NCI-H2107 (cell line): ENCODE measurements at places on chromosomes 11 and 22.

- no peak for DNase-seq
These were observed 11.9 kb upstream of the PARVB start for GRCh38 chr22:44012162-44012561.

DNA sequence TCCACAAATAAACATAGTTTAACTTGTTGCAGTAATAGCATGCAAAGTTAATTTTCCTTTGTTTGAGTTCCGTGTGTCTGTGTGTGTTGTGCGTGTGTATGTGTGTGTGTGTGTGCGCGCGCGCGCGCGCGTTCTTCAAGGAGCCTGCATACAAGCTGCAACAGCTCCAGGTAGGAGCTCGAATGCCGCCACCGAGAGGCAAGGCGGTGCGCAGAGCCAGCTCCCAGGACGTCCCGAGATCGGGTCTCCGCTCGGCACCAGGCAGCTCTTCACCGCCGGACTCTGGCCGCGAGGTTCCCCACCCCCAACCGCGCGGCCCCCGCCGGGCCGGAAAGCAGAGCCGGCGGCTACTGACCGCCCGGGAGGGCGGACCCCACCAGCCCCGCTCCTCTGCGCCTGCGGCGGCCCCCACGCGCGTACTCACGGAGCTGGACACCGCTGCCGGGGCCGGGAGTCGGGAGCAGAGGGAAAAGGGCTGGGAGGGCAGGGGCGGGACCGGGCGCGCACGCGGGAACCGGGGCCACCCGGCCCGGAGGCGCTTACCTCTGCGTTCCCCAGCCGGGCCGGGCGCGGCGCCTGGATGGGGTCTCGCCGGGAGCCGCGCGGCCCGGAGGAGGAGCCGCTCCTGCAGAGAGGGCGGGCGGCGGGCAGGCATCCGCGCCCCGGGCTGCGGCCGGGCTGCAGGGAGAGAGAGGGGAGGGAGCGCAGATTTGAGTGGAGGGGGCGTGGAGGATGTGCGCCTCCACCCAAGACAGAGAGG is 40.4 kb upstream of the AKIP1 start:
- DNase-seq: no peak

GRCh38 chr11:111329306-111330204 is 31.2 kb downstream of the POU2AF3 start:
- no peak for DNase-seq

- no peak for DNase-seq
These were observed 1.3 kb downstream of the PARVB start for GRCh38 chr22:44025171-44026065.

- DNase-seq: no peak
These were observed 8.7 kb downstream of the DPP3 start for GRCh38 chr11:66488957-66489356.

- DNase-seq: no peak
These were observed 193.6 kb upstream of the CARD18 start for GRCh38 chr11:105333153-105333552.

DNA sequence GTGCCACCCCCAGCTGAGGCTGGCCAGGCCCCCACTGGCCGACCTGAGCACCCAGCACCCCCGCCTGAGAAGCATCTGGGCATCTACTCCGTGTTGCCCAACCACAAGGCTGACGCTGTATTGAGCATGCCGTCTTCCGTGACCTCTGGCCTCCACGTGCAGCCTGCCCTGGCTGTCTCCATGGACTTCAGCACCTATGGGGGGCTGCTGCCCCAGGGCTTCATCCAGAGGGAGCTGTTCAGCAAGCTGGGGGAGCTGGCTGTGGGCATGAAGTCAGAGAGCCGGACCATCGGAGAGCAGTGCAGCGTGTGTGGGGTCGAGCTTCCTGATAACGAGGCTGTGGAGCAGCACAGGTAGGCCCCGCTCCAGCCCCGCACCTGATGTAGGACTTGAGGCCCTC is 4.7 kb downstream of the ZBTB16 start:
- DNase-seq: no peak

DNA sequence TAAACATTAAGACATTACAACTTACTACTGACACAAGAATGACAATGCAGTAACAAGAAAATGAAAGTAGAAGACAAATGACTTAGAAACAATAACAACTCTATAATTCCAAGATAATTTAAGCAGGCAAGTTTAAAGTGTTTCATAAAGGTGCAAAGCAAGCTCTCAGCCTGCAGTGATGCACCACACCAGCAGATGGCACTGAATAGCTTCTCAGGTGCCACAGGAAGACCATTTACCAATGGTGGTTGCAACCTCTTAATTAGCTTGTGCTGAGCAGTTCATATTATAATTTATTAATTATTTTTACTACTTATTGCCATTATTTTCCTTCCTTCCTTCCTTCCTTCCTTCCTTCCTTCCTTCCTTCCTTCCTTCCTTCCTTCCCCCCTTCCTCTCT is 60.6 kb downstream of the NXPE2 start:
- peak; percentile 13 for DNase-seq

DNA sequence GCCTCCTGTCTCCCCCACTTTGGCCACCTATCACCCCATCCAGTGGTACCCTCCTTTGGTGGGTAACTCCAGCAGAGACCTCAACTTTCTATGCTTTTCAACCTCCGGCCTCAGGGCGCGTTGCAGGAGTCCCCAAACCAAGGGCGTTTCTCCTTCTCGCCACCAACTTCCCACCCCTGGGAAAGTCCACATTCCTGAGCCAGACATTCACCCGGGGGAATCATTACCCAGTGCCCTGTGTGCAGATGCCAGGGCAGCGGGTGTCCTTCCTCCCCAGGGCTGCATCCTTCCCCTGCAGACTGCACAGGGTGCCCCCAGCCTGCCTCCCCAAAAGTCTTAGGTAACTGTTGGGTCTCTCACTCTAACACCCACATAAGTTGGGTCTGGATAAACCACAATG is 26.4 kb downstream of the MYEOV start:
- no peak for DNase-seq

DNA sequence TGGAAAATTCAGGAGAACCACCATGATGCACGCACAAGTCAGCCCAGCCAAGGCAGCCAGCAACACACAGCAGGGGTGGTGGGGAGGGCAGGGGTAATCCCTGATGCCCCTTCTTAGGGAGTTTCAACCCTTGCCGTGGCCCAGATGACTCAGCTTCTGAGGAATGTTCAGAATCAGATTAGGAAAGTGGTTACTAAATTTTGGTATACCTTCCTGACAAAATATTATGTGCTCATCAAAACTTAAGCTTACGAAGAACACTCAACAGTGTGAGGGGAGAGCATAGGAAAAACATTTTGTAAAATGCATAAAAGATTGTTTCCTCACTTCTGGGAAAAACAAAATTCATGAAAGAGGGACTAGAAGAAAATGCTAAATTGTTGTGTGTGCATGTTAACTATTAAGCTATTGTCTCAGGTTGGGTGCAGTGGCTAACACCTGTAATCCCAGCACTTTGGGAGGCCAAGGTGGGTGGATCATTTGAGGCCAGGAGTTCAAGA is 32.1 kb downstream of the SERPIND1 start:
- no peak for DNase-seq

DNA sequence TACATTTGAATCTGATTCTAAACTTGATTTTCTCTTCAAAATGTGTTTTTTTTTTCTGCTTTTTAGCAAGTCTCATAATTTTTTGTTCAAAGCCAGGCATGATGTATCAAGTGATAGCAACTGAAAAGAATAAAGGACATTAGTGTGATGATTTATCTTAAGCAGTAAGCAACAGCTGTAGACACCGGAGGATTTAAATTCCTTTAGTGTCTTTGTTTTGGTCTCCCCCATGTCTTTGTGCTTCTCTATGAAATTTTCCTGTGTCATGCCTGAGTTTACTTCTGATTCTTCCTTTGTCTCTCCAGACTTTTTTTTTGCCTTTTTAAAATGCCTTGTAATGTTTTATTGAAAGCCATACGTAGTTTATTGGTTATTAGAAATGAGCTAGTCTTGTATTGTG is 934.2 kb upstream of the RAG2 start:
- DNase-seq: no peak

GRCh38 chr11:123799438-123799837 is 6.7 kb downstream of the OR6M1 start:
- DNase-seq: no peak

- DNase-seq: no peak
These were observed 45.3 kb upstream of the POGLUT3 start for GRCh38 chr11:108543316-108543964.

DNA sequence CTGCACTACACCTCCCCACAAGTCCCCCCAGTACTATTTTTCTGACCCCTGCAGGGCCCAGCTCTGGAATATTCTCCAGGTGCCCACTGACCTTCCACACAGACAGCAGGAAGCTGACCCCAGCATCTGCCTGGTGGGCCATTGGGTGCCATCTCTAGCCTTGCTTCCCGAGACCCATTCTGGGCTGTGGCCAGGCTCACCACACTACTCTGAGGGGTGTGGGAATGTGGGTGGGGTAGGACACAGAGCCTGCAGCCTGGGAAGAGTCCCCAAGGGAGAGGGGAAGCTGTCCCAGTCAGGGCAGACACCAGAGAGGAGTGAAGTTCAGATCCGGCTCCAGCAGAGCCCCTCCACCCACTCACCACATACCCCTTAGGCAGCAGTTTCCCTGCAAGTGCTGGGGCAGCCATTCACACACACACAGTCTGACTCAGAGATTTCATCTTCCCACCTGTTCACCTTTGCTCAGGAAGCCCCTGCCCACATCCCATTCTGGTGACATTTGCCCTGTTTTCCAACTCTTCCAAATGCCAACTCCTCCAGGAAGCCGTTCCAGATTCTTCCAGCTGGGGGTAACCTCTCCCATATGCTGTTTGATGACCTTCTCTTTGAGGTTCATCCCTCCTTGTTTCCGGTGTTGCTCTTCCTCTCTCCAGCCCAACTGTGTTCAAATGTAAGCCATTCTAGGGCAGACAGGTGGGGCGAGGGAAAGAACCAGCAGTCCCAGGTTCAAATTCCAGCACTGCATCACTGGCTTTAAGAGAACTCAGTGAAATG is 1.9 kb downstream of the SLCO2B1 start:
- no peak for DNase-seq

DNA sequence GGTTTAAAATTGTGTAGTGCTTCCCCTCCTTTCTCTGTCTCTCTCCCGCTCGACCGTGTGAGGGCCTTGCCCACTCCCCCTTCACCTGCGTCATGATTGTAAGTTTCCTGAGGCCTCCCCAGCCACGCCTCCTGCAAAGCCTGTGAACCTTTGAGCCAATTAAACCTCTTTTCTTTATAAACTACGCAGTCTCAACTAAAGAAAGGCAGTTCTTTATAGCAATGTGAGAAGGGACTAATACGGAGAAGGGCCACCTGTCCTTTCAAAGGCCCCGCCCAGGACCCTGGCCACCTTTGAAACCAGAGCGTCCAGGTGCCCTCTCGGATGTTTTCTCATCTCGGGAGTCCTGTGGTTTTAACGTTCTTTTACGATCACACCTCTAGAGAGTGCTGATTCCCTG is 741.5 kb downstream of the BRD1 start:
- peak; percentile 90 for DNase-seq

DNA sequence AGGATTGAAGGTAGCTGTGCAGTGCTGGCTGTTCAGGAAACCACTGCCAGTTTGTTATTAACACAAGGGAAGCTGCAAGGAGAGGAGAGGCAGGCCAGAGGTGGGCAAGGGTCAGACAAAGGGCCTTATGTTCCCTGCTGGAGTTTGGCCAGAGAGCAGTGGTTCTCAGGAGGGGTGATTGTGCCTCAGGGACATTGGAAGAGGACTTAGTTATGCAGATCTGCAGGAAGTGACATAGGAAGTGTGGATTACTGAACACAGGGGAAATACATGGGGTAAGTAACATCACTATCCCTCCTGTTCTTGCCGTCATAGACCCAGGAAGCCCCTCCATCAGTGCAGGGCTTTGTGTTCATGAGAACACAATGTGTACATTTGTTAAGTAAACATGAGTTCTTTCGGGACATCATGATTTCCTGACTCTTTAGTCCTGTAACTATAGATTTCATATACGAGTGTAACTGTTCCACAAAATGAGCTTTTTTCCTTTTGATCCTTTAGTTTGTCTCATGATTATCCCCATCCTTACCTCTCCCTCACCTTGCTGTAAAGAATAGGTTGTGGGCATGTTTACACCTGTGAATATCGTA is 5.9 kb downstream of the SRRD start:
- DNase-seq: no peak

DNA sequence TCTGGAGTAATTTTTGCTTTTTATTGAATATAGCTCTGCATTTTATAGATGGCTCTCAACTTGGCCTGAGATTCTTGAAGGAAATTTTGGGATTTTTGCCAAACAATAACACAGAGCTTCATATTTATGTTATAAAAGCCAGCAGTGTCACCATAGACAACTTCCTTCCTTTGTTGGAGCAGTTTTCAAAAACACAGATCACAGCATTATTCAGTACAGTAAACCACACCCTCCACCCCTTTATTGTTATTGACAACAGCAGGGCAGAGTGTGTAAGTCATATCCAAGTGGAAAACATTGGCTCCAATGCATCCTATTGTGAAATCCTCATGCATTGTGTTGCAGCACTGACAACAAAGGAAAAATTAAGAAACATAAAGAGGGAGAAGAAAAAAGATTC is 62.6 kb upstream of the PRSS23 start:
- DNase-seq: no peak

- DNase-seq: no peak
These were observed 159.4 kb downstream of the C11orf91 start for GRCh38 chr11:33540946-33541915.

DNA sequence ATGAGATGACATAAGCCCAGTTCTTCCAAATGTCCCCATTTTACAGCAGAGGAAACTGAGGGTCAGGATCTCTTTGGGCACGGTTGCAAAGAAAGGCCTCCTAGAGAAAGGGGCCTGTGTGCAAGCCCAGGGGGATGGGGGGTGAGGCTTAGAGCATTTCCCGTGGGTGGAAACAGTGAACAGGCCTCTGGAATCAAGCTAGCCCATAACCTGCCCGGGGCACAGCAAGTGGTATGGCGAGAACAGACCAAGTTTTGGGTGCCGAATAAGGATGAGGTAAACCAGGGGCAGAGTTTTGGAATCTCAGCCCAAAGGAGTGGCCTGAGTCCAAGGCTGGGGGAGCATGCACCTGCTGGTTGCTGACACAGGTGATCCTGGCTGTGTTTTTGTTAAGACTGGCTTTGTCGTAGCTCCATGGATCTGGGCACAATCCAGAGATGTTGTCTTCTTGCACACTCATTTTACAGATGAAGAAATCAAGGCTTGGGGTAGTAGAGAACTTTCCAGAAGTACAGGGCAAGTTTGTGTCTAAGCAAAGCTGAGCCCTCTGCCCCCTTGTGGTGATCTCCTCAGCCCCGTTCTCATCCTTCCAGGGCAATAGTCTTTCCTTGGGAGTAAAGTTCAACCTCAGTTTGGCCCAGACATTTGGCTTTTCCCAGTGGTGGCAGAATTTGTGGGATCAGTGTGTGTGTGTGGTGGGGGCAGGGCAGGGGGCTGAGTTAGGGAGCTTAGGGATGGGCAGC is 53.5 kb upstream of the MYEOV start:
- DNase-seq: no peak

- DNase-seq: no peak
These were observed 123.6 kb downstream of the MN1 start for GRCh38 chr22:27677905-27678458.
